Anterior cingulate cortex (tissue), 58 donors: ENCODE measurements at places on chromosomes 16 and 17.

DNA sequence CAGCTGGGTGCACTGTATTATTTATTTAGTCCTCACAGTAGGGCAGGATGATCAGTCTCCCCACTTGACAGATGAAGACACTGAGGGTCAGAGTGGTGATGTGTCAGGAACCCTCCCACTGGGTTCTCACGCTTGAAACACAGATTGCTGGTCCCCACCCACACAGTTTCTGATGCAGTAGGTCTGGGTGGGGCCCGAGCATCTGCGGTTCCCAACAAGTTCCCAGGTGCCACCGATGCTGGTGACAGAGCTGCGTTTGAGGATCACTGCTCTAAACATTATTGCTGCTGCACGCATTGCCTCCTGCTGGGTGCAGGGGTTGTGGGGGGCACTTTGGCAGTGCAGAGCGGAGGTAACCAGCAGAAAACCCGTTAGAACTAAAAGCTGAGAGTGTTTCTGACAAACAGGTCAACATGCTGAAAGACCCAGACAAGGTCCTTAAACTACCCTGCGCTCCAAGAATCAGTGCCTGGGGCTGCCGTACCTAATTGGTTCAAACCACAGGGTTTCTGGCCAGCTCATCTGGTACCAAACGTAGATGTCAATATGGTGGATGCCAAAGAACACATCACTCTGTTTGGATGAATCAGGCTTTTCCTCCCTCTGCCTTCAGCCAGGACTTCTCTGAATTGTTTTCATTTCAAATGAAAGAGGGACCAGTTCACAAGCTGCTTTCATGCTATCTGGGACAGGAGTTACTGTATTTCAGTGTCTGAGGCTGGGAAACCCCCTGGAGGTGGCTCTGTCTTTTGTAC, 76.0 kb downstream of the ABCC1 start:
- DNase-seq = no peak

DNA sequence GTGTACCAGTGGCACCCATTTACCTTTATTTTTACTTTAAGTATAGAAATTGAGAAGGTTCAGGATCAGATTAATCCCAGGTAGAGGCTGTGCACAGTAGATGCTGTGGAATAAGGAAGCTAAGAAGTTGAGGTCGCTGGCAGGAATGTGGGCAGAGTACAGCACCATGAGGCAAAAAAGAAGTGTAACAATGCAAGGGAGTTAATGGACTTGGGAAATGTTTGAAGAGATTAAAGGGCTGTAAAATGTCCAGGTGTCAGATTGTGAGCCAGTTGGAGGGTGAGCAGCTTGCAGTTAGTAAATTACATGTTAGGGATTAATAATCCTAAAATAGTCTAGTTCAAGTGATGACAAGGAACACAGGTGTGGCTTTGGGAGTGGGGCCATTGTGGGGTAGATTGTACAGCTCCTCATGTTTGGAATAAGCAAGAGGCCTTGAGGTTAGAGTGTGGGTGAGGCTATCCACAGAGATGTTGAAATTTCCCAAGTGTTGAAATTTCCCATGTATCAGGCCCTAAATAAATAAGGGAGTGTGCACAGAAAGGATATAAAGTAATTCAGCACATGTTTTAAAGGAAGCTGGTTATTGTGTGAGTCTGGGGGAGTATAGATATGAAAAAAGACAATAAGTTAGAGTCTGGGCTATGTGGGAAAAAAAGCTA, 21.5 kb downstream of the TAT start:
- no peak for DNase-seq

- peak; percentile 66 for DNase-seq
Measured at GRCh38 chr17:79991140-79991923, 44.3 kb downstream of the TBC1D16 start.

DNA sequence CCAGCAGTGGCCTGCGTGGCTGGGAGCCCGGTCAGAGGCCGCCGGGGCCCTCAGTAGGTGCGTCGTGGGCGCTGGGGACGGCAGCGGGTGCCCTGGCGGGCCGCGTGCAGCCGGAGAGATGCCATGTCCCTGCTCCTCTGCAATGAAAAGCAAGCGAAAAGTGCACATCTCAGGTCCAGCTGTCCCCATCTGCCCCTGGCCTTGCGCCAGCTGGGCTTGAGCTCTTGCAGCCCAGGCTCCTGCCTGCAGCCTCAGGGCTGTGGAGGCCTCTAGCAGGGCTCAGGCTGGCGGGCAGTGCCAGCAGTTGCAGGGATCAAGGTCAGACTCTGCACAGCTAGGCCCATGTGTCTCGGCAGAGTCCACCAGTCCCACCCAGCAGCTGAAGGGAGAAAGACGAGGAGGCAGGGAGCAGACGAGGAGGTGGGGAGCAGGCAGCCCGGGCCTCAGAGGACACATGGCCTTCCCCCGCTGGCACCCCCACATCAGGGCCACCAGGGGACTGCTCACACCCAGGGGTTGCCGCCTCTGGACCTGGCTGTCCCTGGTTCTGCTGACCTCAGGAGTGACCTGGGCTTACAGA, 11.2 kb downstream of the SLC16A3 start:
- no peak for DNase-seq

DNA sequence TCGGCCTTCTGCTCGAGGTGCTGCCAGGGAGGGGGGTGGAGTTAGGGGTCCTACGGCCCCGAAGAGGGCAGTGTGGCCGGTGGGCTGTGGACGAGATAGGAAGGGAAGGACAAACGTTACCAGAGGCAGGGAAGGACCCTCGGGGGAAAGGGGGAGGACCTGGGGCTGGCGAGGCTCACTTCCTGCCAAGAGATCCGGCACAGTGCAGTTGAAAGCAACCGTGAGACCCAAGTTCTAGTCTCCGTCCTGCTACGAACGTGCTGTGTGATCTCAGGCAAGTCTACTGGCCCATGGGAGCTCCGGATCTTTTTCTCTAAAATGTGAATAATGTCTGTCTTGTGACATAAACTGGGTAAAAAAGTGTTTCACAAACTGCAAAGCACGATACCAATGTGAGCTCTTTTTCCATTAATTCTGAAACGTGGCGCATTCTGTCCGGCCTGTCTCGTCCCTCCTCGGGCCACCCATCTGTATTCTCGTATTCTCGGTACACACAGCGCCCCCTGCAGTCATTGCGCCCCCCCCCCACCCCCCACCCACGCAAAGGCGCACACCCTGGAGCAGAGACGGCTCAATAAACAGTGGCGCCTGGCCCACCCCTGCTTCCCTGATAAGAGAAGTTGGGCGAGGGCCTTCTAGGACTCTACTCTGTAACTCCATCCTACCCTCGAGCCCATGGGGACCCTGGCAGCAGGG, 8.8 kb downstream of the CYGB start:
- no peak for DNase-seq

DNA sequence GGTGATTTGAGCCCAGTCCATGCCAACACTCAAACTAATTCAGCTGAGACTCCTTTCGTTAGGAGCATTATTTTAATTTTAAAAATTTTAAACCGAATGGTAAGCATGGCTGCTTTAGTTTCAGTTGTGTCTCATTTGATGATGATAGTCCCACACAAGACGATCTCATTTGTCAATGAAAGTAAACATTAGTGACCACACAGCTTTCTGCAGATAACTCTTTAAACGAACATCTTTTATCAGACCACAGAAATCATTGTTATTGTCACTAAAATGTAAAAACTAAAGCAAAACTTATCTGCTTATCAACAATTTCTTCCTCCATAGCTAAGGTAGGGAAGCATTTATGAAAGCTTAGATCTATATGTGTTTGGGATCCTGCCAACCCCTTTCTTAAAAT, 382.2 kb downstream of the ZFHX3 start:
- no peak for DNase-seq

DNA sequence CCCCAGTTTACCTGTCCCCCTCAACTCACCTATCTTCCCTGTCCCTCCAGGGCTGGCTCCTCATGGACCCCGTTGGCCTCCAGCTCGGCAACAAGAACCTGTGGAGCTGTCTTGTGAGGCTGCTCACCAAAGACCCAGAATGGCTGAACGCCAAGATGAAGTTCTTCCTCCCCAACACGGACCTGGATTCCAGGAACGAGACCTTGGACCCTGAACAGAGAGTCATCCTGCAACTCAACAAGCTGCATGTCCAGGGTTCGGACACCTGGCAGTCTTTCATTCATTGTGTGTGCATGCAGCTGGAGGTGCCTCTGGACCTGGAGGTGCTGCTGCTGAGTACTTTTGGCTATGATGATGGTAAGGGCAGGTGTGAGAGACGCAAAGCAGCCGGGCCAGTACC, 31.3 kb downstream of the NLRC5 start:
- DNase-seq = no peak

GRCh38 chr16:84292011-84292410, 2.7 kb upstream of the WFDC1 start:
- DNase-seq = no peak

- DNase-seq = no peak
Measured at GRCh38 chr16:84315422-84315821, 20.7 kb downstream of the WFDC1 start.

DNA sequence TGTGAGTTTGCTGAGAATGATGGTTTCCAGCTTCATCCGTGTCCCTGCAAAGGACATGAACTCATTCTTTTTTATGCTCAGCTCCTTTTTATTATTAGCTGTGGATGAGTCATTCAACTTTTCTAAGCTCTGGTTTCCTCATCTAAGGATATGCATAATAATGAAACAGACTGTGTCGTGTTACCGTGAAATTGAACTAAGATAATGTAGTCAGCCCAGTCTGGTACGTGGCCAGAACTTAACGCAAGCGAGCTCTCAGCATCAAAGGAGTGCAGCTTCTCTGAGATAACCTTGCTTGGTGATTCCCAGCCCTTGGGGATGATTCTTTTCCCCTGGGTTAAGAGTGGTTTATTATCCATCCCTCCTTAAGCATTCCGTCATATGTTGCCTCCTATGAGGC, 454.3 kb upstream of the EEF2KMT start:
- no peak for DNase-seq

- DNase-seq = no peak
Measured at GRCh38 chr17:50407921-50408320, 10.6 kb upstream of the LRRC59 start.

GRCh38 chr17:59418732-59419166, 87.3 kb downstream of the YPEL2 start:
- no peak for DNase-seq

GRCh38 chr17:65987988-65988387, 203.9 kb downstream of the CEP112 start:
- no peak for DNase-seq

DNA sequence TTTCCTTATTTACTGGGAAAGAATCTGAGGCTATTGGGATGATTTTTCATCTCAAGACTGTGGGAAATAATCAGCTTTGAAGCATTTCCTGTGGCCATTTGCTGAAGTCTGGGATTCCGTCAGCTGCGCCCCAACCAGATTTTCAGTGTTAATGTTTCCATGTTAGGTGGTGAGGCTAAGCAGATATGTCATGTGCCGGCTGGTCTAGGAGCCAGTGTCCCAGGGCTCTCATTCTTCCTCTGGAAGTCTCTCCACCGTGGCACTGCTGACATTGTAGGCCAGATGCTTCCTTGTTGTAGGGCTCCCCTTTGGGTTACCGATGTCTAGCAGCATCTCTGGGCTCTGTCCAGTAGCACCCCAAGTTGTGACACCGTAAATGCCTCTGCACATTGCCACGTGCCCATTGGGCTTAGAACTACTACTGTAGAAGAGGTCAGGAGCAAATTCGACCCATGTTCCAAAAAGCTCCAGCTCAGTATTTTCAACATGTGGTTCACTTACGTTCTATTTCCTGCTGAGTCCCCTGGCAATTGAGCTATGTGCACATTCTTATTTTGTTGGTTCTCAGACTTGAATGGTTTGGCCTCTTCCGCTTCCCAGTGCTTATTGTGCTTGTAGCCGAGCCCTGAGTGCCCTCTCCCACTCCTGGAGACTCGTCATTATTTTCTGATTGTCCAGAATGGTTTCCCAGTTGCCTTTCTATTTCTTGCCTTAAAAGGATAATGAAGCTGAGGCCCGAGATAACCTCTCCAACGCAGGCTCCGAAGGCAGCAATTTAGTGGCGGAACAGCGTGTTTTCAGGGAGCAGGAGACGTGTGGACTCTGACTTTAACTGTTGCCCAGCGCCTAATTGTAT, 82.2 kb downstream of the SPECC1 start:
- no peak for DNase-seq

DNA sequence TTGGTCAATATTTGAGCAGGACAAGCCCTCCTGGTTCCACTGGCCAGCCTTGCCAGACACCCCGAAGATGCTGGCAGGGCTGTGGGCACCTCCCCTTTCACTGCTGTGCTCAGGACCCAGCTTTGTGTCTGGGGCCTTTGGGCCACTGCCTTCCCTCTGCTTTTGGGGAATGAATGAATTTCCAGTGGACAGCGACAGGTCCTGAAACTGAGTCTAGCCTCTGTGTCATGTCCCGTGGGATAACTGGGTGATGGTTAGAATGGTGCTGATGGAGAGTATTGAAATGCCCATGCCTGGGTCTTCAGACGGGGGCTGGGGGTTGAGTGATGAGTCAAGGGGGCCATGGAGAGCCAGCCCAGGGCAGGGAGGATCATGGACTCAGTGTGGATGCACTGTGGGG, 135.8 kb downstream of the FOXL1 start:
- DNase-seq = no peak

GRCh38 chr17:71985111-71986039, 135.4 kb upstream of the SOX9 start:
- DNase-seq = no peak

GRCh38 chr17:40556198-40556661, 9.0 kb downstream of the CCR7 start:
- no peak for DNase-seq
